ENCODE measurements at places on chromosomes 13 and 19. TPM values are rescaled to one million over a fixed set of nuclear protein-coding genes. Genes with fewer than 3 reads are reported as not detected.
A peak's percentile ranks its signal among the peaks of the same experiment; 100 is the strongest.

- no peak for DNase-seq
Measured at GRCh38 chr13:29589967-29590366, 5.5 kb downstream of the SLC7A1 start.

The FLT1 gene
- 14.4 TPM for polyA plus RNA-seq

DNA sequence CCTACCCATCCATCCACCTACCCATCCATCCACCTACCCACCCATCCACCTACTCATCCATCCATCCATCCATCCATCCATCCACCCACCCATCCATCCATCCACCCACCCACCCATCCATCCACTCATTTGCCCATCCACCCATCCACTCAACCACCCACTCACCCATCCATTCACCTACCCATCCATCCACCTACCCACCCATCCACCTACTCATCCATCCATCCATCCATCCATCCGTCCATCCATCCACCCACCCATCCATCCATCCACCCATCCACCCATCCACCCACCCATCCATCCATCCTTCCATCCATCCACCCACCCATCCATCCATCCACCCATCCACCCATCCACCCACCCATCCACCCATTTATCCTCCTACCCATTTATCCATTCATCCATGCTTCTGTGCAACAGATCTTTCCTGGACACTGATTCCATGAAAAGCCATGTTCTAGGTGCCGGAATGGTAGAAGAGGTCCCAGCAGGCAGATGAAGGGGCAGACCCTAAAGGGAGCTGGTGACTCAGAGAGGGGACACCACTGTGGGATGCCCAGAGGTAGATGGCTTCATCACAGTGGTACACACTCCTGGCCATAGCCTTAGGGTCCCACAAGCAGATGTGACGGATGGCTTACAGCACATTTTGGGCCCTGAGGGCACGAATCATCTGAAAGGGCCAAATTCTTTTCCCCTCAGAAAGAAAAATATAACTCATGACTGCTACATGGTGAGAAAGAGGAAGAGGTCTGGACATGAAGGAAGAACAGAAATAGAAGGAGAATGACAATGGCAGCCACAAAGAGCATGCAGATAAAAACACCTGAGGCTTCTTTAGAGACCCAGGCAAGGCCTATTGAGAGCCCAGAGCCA, 76.0 kb downstream of the KCTD15 start:
- no peak for DNase-seq

The ATP4B gene
- polyA plus RNA-seq, result 0.09 TPM

DNA sequence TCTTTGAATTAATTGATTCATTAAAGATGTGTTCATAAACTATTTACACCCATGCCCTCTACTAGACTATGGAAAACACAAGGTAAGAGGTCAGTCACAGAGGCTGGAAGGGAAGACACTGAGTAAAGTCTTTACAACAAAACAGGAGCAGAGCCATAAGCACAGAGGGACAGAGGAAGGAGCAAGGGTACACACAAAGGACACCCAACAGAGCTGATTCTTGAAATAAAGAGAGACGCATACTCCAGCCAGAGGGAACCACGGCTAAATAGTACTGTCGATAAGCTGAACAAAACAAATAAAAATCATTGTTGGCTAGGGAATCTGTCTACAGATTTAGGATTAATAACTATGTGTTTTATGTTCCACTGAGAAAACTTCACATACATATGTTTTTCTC, 289.2 kb downstream of the EFNB2 start:
- no peak for DNase-seq

GRCh38 chr13:71625694-71626093, 241.3 kb downstream of the DACH1 start:
- DNase-seq, result no peak

- peak; percentile 84 for DNase-seq
Measured at GRCh38 chr19:9986787-9987281, 23.5 kb downstream of the COL5A3 start.

DNA sequence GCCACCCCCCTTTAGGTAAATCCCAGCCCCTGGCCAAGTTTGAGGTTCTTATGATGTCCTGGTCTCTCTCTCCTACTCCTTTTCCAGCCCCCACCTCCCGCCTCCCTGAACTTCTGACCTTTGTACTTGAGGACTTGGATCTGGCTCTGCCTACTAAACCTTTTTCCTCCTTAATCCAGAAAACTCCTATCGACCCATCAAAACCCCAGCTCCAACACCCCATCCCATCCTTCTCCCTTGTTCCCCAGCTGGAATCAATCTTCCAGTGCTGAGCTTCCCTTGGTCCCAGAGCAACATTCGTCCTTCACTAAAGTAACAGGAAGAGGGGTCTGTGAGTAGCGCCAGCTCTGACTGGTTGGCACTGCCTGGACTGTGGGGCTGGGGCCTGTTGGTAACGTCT, 17.3 kb upstream of the UQCR11 start:
- no peak for DNase-seq

GRCh38 chr13:84566780-84567179, 684.5 kb upstream of the SLITRK1 start:
- DNase-seq, result no peak

The PABPC3 gene
- 0.25 TPM for polyA plus RNA-seq

DNA sequence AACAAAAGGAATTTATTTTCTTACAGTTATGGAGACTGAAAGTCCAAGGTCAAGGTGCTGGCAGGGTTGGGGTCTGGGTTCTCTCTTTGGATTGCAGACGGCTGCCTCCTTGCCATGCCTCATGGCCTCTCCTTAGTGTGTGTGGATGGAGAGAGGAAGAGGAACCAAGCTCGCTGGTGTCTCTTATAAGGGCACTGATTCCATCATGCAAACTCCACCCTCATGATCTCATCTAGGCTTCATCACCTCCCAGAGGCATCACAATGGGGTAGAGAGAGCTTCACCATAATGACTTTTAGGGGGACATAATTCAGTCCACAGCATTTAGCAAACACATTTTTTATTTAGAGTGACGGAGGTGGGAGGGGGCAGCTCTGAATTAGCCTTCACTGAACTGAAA, 104.9 kb upstream of the ABCC4 start:
- DNase-seq, result no peak

All from forelimb muscle (tissue), 1 donor.